ENCODE measurements at places on chromosomes 13 and 19.

DNA sequence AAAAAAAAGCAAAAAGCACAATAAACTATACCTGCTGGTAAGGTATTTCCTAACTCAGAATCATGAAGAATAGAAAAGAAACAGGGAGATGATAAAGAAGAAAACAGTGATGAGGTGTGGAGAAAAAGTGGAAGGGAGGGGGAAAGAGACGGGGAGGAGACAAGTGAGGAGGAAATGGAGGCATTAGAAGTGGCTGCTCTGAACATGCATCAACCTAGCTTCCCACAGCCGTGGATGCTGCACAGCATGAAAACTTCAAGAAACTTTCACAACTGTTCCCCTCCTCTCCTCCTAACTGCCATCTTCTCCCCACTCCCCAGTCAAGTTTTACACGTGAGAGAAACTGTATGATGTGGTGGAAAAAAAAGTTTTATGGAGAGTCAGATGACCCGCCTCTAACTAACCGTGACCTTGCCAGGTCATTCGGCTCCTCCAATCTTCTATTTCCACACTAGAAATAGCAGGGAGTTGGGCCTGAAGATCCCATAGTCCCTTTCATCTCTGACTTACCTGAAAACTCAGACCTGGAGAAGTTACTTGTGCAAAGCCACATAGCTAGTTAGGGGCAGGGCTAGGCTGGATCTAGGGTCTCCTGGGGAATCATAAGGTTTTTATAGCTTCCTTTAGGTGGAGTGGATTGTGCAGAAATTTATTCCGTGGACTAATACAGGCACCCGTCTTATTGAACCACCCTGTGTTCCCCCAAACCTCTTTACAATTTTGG lies 461.9 kb downstream of the KLF5 start:
- DNase-seq, result no peak

- peak; percentile 57 for DNase-seq
Measured at GRCh38 chr13:112587212-112587763, 665 bp downstream of the TUBGCP3 start.

- DNase-seq, result no peak
Measured at GRCh38 chr13:112592647-112593046, 4.7 kb upstream of the TUBGCP3 start.

DNA sequence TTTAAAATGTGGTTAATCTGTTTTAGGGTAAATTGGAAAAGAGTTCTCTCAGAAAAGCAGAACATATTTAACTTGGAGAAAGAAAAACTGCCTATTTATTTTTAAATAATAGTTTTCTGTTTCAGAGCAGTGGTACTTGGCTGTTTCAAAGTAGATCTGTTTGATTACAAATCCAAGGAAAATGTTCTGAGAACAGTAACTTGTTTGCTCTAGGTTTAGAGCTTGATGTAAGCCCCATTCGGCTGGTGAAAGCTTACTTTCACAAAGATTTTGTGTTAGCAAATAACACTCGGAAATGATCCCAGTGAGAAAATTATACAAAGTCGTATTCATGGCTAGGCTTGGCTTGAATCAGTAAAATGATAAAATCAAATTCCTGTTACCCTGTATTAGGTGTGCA lies 395.8 kb upstream of the GPC6 start:
- no peak for DNase-seq

All from stimulated activated CD8-positive, alpha-beta memory T cell treated with anti-CD3 and anti-CD28 coated beads, Interleukin-15, amount 100 ng/mL, for 4 hours (primary cell).